Thoracic aorta (tissue), 2 donors: ENCODE measurements at places on chromosomes 3 and 15.
A peak's percentile ranks its signal among the peaks of the same experiment; 100 is the strongest.

GRCh38 chr15:66387163-66388042 lies 691 bp downstream of the MAP2K1 start:
- DNase-seq, result peak; percentile 46

GRCh38 chr15:66803182-66803729 lies 101.2 kb downstream of the SMAD6 start:
- DNase-seq, result peak; percentile 70

- DNase-seq, result no peak
These were observed 112.7 kb upstream of the SLC4A7 start for GRCh38 chr3:27596921-27597320.

DNA sequence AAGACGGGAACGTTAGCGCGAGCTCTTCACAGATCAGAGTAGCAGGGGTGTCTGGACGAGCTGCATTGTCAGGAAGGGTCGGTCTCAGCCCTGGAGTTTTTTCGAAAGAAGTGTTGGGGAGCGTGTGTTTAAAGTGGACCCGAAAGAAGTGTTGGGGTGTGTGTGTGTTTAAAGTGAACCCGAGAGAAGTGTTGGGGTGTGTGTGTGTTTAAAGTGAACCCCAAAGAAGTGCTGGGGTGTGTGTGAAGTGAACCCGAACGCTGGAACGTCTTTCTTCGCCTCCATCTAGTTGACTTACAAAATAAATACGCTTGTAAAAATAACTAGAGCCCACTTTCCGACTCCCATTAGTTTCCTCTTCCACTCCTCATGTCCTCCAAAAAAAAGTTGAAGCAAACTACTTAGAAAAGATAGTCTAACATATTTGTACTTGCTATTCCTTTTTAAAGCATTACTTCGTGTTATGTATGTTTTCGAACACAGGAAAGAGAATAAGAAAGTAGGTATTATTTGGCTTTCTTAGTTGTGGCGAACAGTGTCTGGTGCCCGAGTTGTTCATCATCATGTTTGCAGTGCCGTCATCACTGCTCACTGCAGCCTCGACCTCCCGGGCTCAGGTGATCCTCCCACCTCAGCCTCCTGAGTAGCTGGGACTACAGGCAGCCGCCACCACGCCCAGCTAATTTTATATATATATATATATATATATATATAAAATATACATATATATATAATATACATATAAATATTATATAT lies 1.0 kb downstream of the LRCH3 start:
- DNase-seq, result no peak

DNA sequence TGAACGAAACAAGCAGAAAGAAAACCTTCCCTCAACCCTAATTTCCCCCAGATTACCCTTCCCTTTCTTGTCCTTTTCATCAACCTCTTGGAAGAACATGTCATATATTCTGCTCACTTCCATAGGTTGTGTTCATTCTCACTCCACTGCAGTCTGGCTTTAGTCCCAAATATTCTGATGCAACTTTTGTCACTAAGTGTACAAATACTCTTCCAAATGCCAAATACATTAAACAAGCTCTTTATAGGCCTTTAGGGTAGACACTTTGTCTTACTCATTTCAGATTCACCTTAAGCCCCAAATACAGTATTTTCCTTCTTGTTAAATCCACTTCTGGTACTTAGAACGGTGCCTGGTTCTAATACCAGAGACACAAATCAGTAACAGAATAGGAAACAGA lies 406.5 kb upstream of the CDIN1 start:
- no peak for DNase-seq

GRCh38 chr15:52857471-52857870 lies 67.3 kb upstream of the ONECUT1 start:
- DNase-seq, result no peak

GRCh38 chr15:66193066-66193465 lies 60.5 kb downstream of the MEGF11 start:
- DNase-seq, result no peak

DNA sequence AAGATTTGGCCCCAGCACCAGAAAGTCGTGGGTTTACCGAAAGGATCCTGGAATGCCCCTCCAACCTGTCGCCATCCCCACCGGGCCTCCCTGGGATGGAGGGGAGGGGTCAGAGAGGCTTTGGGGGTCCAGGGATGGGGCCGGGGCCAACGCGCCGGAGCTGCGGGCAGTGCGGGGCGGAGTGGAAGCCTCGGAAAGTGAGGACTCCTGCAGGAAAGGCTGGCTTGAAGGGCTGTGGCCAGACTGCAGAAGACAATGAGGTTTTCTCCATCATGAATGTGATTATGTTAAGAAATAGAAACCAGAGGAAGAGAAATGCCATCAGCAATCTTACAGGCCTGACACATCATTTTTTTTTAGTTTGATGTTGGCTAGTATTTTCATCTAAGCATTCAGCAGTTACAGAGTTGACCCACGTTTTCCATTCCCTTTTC lies 738 bp downstream of the YEATS2 start:
- DNase-seq, result no peak

GRCh38 chr15:45377609-45378148 lies 665 bp downstream of the GATM start:
- peak; percentile 2 for DNase-seq

DNA sequence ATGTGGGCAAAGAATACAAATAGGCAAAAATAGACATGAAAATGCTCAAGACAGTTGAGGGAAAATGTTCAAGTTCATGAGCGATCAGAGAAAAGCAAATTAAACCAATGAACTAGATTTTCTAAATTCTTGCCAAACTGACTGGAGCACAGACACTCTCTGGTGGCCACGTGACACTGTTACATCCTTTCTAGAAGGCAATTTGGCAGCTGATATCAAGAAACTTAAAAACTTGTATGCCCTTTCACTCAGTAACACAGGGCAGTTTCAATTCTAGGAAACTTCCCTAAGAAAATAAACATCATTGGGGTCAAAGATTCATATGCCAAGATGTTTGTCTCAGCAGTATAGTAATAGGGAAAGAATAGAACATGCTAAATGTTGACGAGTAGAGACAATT lies 52.2 kb downstream of the ABHD5 start:
- DNase-seq, result no peak

DNA sequence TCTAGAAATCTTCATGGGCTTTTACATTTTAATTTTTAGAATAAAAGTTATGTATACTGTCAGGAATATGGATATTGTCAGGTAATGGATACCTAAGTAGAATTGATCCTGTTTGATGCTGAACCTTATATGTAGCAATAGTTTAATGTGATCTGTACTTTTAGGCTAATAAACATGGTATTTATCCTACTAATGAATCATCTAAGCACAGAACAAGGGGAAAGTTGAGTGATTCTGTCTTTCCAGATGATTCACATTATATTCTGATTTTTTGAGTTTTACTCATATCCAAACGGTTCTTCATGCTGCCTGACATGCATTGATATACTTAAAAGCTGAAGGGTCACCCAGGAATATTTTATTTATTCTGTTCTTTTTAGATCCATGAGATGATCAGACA lies 34.5 kb downstream of the FANCI start:
- no peak for DNase-seq

DNA sequence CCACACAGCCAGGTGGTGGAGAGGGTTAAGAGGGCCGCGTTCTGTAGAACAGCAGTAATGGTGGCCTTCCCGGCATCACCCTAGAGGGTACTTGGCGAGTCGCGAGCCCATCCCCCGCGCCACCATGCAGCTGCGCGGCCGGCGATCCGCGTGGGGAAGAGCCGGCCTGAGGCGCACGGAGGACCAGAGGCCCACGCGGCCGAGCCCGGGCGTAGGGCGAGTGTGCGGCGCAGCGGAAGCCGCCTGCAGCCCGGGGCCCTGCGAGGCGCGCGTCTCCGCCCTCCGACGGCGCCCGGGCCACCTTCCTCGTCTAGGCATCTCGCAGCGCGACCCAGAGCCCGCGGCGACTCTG lies 423 bp downstream of the TKT start:
- no peak for DNase-seq

DNA sequence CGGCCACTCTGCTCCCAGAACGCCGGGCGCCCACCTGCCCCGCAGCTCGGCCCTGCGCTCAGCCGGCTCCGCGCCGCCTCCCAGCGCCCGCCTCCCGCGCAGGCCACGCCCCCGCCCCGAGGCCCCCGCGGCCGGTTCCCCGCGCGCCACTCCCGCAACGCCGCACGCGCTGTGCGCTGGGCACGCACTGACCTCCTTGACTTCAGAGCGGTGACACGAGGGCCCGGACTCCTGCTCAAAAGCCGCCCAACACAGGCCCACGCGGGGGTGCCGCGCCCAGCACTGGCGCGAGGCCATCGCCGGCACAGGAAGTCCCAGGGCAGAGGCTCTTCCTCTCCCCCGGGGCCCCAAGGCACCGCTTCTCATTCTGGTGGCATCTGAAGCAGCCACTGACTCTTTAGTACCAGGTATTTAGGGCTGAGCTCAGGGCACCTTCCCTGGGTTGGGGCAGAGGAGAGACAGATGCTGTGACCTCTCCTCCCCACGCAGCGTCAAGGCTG lies 12.4 kb downstream of the TNK2 start:
- no peak for DNase-seq

GRCh38 chr3:148625095-148625736 lies 72.5 kb upstream of the AGTR1 start:
- no peak for DNase-seq

DNA sequence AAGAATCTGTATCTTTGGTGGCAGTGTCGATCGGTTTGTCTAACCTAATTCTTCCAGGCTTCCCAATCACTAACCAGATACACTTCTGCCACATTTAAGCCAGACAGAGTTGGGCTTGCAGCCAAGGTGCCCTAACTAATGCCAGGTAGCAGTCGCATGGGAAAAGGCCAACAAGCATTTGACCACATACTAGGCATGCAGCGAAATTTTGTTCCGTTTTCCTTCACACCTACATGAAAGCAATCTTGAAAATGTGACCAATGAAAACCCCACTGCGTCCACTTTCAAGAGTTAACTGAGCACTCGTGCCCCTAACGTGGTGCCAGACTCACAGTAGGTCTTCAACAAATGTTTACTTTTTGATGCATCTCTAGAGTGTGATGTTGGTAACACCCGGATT lies 192.2 kb upstream of the TPM1 start:
- no peak for DNase-seq

DNA sequence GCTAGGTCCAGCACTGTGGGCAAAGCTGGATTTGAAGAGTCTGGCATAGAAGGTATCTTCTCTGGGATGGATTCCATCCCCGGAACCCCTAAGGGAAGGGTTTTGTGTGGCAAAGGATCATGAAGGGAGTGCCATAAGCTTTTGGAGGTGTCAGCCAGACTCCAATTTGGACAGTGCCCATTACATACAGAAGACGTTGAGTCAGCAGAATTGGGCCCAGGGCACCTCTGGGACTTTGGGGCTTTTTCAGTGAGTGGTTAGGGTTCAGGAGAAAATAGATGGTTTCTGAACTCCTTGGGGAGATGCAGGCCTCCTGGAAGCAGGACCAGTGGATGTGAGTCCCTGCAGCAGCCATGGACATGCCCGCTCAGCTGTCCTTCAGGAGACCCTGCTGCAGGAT lies 34.6 kb upstream of the XCR1 start:
- no peak for DNase-seq

DNA sequence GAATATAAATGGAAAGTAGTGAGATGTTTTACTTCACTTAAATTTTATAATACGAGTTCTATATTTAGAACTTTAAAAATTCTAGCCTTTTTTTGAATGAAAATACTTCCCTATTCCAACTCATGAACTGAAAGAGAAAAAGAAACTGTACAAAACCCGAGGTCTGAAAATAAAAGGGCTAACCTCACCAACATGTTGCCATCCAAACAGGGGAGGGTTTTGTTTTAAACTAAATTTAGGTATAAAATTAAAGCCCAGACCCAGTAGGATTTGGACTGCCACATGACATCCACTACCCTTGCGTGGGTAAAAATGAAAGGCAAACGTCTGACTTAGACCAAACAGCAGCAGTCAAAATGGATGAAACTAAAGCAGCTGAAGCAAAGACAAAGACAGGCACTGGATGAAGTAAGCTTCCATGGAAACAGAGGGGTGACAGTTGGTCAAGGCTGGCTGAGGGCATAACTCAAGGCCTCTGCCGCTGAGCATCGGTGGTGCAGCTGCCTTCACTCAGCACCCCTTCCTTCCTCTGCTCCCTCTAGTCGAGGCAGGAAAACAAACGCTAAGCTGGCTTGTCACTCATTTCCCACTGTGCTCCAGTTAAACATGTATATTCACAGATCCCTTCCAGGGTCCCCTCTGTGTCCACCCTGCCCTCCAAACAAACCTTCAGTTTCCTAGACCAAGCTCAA lies 58.1 kb downstream of the TM4SF4 start:
- no peak for DNase-seq

- no peak for DNase-seq
These were observed 31.3 kb downstream of the GATM start for GRCh38 chr15:45347033-45347432.

- DNase-seq, result no peak
These were observed 190.8 kb downstream of the SUCLG2 start for GRCh38 chr3:67463656-67464055.

- no peak for DNase-seq
These were observed 42.7 kb upstream of the TFRC start for GRCh38 chr3:196124608-196125007.

DNA sequence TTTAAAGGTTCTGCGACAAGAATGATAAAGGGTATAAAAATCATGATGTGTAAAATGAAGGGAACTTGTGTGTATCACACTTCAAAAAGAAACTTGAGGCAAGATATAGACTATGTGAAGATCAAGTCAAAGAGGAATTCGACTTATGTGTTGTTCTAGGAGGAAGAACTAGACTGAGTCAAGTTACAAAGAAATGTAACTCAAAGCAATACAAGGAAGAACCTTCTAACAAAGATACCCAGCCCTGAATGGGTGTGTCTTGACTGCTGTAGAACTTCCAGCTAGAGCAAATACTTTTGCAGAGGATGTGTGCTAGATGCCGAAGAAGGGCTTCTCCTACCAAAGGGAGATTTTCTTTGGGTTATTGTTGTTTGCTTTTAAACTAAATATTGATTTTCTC lies 2.4 kb downstream of the SLC49A4 start:
- DNase-seq, result no peak

GRCh38 chr15:82294061-82294690 lies 31.6 kb downstream of the SAXO2 start:
- no peak for DNase-seq
